ENCODE measurements at places on chromosomes 4 and X.

DNA sequence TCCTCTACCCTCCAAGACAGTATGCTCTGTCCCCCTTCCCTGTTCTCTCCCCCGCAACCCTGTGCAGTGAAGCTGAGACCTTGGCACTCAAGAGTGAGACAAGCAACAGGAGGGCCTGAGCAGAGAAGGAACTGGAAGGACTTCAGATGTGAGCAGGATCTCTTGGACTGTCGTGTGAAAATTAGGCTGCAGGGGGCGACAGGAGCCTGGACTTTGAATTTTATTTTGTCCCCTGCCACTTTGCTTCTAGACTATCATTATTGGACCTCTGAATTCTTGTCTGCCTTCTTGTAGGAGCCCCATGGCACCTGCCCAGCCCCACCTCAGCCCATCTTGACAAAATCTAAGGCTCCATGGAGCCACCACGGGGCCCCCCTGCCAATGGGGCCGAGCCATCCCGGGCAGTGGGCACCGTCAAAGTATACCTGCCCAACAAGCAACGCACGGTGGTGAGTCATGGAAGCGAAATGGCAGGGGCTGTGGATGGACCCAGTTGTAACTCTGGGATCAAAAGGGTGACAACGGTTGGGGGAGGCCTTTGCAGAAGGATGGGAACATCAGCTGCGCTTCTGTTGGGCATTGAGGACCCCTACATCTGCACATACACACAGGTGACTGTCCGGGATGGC, 1.7 kb downstream of the ARAF start:
- no peak for DNase-seq

DNA sequence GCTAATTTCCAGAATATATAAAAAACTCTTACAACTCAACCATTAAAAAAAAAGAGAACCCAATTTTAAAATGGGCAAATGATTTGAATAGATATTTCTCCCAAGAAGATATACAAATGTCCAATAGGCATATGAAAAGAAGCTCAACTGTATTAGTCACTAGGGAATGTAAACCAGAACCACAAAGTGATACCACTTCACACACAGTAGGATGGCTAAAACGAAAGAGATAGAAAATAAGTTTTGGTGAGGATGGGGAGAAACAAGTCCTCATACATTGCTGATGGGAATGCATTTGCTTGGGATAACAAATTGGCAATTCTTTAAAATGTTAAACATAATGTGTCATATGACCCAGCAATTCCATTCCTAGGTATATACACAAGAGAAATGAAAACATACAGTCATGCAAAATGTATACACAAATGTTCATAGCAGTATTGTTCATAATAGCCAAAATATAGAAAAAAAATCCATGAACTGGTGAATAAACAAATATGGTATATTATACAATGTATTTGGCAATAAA, 5.7 kb downstream of the TCEAL3 start:
- no peak for DNase-seq

DNA sequence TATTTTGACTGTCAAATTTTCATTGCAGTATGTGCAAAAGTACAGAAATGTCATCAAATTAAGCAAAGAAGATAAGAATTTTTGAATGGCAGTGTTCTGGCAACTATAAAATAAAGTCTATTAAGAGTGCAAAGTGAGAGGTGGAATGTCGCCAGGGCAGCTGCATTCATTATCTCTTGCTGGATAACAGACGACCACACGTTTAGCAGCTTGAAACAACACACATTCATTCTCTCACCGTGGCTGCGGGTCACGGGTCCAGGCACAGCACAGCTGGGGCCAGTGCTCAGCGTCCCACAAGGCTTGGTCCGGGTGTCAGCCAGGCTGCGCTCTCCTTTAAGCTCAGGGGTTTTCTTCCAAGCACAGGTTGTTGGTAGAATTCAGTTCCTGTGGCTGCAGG, 113.9 kb downstream of the GPR143 start:
- no peak for DNase-seq

- DNase-seq, result peak; percentile 91
These were observed 149.9 kb downstream of the CHIC2 start for GRCh38 chr4:53914313-53915016.

GRCh38 chr4:79535516-79535915, 127.5 kb upstream of the GK2 start:
- no peak for DNase-seq

GRCh38 chrX:119410027-119410819, 11.1 kb downstream of the SLC25A43 start:
- peak; percentile 57 for DNase-seq

- no peak for DNase-seq
These were observed 117.4 kb upstream of the MAB21L2 start for GRCh38 chr4:150464523-150464922.

DNA sequence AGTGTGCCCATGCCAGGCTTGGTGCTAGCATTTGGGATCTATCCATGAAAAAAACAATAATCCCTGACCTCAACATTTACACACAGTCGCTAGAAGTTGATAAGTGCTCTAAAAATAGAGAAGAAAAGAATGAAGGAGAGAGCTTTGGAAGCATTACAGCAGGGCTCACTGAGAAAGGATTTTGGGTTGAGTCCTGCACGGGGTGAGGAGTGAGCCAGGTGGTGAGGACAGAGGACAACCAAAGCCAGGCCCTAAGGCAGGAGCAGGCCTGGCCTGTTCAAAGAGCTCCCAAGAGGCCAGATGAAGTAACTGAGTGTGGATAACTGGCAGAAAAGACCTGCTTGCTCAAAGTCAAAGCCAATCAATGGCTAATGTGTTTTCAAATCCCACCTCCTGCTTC, 20.7 kb upstream of the PROM1 start:
- no peak for DNase-seq

- DNase-seq, result peak; percentile 65
These were observed 53.0 kb upstream of the RPS6KA6 start for GRCh38 chrX:84240848-84241565.

DNA sequence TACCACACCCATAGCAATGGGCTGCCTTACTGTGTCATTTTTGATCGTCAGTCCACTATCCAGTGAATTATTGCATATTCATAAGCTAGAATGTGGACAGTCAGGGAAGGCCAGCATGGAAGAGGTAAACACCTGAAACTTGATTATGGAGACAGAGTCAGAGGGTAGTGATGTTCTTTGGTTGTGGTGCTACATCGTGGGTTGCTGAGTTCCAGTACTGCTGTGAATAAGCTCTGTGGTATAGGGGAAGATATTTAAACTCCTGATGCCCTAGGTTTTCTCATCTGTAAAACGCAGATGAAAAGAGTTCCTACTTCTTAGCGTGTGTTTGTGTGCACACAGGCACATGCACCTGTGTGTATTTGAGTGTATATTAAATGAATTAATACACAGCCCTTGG, 69.9 kb downstream of the CPE start:
- no peak for DNase-seq

DNA sequence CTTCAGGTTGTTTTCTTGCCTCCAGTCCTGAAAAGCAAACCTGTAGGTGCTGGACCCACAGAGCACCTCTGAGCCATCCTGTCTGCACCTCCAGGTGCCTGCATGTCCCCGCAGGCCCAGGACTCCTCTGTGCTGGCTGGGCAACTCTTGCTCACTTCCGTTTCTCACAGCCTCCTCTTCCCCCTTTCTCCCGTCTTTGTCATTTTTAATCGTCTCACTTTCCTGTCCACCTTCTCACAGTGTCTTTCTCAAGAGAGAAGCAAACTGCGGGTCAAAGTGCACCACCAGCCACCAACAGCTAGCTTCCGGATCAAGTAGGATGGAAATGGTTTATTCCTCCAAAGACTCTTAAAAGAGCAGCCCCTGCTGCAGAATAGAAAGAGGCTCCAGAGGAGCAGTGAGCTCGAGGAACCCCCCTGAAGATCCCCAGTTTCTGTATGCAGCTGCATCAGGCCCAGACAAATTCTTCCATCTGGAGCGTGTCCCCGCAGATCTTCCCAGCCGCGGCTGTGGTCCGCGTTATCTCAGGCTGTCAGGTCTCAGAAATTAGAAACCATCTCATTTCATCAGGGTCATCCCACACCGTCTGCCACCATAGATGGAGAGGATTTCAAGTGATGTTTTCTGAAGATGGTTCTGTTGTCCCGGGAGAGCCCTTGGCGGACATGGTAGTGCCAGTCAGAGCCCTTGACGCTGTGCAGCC, 87.7 kb downstream of the FHDC1 start:
- no peak for DNase-seq

- no peak for DNase-seq
These were observed 24.5 kb upstream of the SPP1 start for GRCh38 chr4:87950936-87951511.

All from fibroblast of skin of right biceps (primary cell).